NT2/D1 (cell line): ENCODE measurements at places on chromosomes 1 and 21.

GRCh38 chr1:221122501-221122900, 243.3 kb downstream of the HLX start:
- no peak for DNase-seq

- no peak for DNase-seq
These were observed 4.4 kb upstream of the CAPN2 start for GRCh38 chr1:223708001-223708359.

- no peak for DNase-seq
These were observed 10.5 kb downstream of the SERINC2 start for GRCh38 chr1:31423418-31423947.

DNA sequence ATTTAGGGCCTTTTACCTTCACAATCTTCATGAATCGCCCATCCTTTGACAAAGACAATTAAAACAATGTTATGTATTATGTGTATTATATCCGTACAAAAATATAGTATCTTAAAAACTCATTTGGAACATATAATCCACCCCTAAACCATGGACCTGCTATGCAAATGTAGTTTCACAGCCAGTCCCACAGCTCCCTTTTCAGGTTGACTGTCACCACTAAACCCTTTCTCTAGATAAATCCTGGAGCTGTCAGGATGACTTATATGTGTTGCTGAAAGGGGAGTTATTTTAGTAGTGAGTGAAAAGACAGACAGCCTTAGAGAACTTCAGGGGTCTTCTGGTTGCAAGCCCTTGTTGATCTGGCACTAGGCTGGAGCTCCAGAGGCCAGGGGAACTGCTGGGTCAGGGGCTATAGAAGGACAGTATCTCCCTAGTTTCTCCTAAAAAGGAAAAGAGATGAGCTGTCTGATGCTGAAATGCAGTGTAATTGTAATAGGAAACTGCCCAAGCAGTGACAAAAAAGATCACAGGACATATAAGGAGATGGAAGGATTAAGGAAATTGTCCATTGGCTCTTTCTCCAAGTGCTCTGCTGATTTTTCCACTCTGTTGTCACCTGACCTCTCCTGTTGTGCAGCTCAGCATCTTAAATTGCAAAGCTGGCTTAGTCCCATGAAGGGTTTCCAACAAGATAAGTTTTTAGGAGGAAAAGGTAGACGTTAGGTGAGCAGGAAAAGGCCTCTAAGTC, 127.7 kb downstream of the S1PR1 start:
- DNase-seq, result no peak

DNA sequence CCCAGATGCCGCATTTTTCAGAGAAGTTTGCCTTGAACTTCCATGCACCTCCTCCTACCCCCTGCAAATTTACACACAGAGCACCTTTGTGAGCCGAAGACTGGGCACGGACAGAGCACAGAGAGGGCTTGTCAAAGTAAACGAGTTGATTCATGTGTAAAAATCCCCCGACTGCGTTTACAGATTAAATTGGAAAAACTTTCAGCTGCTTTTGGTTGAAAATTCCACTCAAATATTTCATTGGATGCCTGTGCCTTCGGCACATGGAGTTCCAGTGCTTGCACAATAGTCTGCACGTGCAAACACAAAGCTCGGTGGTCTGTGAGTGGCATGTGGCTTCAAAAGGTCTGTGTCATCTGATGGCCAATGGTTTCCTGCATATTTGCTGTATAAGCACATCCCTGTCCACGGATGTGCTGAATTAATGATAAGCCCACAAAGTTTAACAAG, 177.5 kb downstream of the SETD4 start:
- DNase-seq, result peak; percentile 15

GRCh38 chr1:234933475-234933874, 195.2 kb downstream of the TOMM20 start:
- no peak for DNase-seq

GRCh38 chr1:1529321-1529720, 11.1 kb downstream of the TMEM240 start:
- no peak for DNase-seq

- no peak for DNase-seq
These were observed 77.8 kb upstream of the CD55 start for GRCh38 chr1:207243442-207244408.

DNA sequence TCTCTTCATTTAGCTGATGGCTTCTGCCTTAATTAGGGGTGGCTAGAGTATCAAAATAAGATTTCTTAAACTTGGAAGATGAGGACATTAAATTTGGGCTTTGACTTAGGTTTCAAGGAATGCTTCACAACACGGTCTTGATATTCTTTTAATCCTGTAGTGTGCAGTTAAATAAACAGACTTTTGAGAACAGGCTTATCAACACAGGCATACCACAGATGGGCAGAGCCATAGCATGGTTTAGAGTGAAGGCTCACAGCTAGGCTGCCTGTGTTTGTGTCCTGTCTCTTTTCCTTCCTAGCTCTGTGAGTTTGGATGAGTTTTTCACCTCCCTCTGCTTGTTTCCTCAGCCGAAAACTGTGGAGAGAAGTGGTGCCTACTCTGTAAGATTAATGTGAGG, 102.3 kb upstream of the IPO9 start:
- DNase-seq, result no peak

- no peak for DNase-seq
These were observed 2.8 kb downstream of the PI4KB start for GRCh38 chr1:151324390-151324930.

DNA sequence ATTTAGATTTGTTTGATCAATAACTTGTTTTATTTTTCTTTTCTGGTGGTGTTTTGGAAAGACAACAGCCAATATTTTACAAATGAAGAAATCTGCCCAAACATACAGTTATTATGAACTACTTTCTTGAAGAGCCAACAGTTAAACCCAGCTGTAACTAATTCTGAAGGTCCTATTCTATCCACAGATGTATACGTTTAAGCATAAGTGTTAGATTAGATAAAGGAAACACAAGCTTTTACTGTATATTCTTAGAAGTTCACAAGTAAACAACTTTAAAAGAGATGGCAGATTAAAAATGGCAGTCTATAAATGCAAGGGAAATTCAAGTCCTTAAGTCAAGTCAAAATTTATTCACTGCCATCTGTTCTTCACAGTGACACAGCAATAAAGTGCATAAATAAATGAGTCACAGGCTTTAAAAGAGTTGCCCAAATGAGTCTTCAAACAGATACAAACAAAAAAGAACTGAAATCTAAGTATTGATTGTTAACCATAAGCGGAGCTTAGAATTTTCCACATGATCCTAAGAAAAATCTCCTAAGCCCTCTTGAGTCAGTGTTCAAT, 49.9 kb upstream of the KCNH1 start:
- no peak for DNase-seq

GRCh38 chr1:101474039-101474665, 237.3 kb downstream of the S1PR1 start:
- DNase-seq, result peak; percentile 50

- no peak for DNase-seq
These were observed 123.6 kb upstream of the KCNJ15 start for GRCh38 chr21:38133240-38133639.

DNA sequence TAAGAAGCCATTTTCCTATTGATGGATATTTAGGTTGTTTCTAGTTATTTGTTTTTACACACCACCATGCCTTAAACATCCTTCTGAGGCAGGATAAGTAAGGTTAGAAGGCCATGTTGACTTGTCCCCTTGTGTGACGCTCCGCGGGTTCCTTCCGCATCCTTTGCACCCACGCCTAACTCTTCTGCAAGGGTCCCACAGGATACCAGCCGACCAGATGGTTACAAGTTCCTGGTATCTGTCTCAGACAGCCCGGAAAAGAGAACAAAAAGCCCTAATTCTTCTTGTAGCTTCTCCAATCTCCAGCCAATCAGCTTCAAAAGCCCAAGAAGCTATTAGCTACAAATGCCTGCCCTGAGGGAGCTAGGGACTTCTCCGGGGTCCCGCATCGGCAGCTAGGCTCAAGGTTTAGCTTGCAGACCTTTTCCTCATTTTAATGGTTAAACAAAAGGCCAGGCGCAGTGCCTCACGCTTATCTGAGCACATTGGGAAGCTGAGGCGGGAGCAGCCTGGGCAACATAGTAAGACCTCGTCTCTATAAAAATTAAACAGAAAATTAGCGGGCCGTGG, 4.9 kb upstream of the OTUD3 start:
- DNase-seq, result no peak
